ENCODE measurements at places on chromosomes 2 and 18.

DNA sequence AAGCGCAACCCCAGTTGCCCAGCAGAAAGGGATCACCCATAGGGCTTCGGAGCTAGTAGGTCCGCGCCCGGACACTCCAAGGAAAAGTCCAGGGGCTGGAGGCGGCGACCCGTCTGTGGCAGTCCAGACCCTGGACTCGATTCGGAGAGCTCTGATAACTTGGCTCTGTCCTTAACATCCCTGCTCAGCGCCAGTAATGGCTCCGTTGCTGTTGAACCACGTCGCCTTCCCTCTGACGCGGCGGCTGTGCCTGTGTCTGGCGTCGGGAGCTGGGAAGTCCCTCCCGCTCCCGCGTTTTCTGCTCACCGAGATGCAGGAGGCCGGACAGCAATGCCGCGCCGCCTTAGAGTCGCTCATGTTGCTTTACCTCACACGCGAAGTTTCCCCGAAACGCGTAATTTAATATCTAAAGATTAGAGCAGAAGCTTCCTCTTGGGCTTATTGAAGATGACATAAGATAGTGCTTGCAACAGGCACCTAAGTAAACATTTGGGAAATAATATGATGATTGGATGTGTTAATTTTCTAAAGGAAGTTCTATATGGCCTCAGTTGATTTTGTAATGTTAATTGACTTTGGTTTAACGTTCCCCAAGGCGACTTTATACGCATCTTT, 1.3 kb upstream of the ZBTB14 start:
- peak; percentile 60 for DNase-seq

DNA sequence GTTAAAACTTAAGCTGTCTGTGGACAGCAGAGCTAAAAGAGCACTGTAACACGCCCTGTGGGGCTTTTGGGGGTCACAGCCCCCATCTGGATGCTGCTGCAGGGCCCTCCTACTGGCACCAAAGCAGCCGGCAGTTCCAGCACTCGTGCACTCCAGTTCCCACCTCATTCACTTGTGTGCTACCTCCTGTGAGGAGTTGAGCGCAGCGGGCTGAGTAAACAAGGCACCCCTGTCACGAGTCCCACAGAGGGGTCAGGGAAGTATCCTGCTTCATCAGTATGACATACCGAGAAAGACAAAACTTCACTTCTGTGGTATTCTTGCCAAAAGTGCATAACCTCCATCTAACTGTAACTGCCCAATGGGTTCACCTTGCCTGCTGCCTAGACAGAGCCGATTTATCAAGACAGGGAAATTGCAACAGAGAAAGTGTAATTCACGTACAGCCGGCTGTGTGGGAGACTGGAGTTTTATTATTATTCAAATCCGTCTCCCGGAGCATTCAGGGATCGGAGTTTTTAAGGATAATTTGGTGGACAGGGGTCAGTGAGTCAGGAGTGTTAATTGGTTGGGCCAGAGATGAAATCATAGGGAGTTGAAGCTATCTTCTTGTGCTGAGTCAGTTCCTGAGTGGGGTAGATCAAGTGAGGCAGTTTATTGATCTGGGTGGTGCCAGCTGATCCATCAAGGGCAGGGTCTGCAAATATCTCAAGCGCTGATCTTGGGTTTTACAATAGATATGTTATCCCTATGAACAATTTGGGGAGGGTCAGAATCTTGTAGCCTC, 41.6 kb downstream of the TMEM17 start:
- DNase-seq: no peak

- DNase-seq: no peak
Observed at GRCh38 chr2:217839073-217839749, 163.6 kb downstream of the TNS1 start.

DNA sequence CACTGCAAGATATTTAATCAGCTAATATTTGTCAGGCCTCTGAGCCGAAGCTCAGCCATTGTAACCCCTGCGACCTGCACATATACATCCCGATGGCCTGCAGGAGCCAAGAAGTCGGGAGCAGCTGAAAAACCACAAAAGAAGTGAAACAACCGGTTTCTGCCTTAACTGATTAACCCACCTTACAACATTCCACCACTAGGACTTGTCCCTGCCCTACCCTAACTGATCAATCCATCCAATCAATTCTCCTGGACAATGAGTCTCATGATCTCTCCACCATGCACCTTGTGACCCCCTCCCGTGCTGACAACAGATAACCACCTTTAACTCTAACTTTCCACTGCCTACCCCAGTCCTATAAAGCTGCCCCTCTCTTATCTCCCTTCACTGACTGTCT, 945.4 kb upstream of the GYPC start:
- DNase-seq: no peak

GRCh38 chr18:6207941-6208340, 206.8 kb downstream of the L3MBTL4 start:
- DNase-seq: no peak

- DNase-seq: no peak
Observed at GRCh38 chr2:61173116-61173515, 11.1 kb downstream of the C2orf74 start.

DNA sequence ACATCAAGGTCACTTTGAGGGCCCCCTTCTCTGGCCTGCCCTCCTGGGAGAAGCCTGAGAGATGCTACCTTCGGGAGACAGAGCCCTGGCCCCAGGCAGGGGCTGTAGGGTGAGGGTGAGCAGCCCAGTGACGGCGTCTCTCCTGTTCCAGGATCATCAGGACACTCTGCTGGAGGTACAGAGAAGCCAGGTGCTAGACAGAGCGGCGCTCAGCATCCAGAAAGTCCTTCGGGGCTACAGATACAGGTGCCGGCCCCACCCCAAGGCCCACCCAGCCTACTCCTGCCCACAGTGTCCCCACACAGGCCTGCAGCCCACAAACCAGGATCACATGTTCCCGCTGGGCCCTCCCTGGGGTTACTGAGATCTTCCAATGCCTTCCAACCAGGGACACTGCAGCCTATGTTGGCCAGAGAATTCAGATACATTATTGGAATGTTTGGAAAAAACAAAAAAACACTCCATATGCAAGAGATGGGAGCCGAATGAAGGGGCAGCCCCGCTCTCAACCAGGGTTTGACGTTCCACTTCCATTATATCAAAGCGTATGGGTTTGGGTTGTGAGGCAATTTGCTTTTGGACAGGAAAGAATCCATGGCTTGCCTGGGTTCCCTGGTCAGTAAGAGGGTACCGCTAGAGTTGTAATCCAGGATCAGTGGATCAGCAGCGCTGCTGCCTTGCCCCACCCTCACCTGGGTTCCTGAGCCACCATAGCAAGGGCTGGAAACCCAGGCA, 49.5 kb upstream of the GPR17 start:
- DNase-seq: no peak

GRCh38 chr2:237254369-237254861, 159.5 kb downstream of the COL6A3 start:
- DNase-seq: no peak

GRCh38 chr2:109260886-109261700, 132.1 kb downstream of the SH3RF3 start:
- no peak for DNase-seq

- DNase-seq: no peak
Observed at GRCh38 chr2:190838492-190838910, 42.1 kb upstream of the GLS start.

DNA sequence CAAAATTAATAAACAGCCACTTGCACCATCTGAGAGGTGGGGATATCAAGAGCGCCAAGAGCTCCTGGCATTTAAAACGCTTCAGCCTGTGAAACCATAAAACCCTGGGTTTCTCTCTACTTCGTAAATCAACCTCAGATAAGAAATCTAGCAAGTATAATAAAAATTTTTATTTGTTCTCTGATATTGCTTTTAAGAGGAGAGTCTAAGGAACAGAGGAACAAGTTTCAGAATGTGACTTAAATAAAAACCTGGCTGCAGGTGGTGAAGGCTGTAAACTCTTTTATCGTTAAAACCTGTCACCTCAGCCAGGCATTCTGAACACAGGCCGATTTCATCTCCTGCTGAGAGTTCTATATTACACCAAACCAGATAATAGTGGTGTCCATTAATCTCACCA, 9.9 kb downstream of the DYTN start:
- DNase-seq: no peak

GRCh38 chr2:196263181-196263747, 91.9 kb upstream of the STK17B start:
- DNase-seq: no peak

DNA sequence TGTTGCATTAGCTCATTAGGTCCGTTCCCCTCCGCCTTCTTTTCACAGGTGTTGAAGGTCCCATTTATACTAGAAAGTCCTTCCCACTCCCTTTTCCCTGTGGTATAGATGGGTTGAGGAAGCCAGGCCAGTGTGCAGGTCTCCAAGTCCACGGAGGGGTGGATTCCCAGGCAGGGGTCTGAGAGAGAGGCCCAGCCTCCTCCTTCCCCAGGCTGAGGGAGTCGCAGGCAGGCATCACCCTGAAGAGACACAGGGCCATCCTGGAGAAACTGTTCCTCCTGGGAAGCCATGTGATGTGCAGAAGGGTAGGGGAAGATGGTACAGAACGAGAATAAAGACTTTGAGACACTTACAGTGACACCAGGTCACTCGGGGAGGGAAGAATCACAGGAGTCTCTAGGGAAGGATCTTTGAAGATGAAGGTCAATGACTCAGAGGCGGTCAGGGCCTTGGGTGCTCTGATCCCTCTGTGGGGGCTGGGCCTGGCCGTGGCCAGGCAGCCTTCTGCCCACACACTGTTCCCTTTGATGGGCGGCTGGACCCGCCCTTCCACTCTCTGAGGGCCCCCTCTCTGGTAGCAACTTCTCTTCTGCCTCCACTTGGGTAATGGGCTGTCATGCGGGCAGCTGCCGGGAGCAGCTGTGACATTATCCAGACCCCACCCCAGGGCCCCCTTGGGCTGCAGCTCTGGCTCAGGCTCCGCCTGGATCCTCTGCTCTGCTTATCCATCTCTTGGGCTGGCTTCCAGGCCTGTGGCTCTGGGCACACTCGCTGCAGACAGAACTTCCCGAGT, 45.1 kb downstream of the RHOB start:
- no peak for DNase-seq

DNA sequence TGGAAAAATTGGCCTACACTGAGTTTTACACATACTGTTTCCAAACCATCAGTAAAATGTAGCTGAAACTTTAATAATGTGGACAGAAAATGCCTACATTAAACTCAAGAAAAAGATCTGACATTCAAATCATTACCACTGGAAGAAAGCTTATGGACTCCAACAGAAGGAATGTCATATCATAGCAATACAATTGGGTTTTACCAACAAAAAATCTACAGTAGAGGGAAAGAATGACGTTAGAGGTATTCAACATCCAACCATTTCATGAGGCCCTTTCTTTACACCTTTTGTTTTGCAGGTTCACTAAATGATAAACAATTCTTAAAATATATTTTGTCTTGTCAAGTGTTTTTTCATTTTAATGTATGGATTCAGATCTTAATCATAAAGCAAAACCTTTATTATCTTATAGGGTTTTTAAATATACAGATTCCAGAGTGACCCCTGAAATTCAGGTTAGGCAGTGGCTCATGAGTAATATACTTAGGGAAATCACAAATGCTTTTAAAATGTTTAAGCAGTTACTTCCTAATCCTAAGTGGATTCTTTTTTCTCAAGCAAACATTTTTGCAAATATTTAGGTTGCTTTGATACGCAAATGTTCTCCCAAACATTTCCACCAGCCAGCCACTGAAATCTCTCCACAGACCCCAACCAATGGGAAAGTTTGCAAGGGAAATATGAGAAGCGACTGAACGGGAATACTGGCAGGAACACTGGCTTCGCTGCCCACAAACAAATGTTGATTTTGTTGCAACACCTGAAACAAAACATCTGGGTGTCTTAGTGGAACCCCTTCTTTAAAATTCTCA, 168.7 kb downstream of the TCF4 start:
- no peak for DNase-seq

DNA sequence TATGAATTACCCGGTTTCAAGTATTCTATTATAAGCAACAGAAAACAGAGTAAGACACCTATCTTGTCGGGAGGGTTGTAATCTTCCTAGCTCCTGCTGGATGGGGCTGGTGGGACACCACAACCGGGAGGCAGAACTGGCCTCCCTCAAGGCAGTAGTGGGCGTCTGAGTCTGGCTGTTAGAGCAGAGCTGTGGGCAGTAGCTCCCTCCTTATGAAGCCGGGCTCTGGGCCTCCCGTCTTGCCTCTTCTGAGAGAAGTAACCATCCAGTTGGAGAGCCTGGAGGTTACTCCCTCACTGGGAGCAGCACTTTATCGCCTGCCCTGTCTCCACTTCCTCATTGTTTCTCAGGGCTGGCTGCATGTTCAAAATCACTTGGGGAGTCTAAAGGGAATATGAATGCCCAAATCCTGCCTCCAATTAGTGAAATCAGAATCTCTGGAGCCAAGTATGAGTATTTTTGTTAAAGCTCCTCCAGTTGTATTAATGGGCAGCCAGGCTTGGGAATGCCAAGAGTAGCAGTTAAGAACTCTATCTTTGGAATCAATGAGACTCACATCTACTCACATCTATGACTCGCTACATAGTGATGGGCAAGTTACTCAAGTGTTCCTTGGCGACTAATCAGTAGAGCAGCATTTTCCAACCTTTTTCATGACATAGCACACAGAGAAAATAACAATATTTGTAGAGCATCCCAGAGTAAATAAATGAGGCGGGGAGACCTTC, 27.3 kb upstream of the NRP2 start:
- no peak for DNase-seq

- DNase-seq: no peak
Observed at GRCh38 chr2:18156002-18156401, 277.5 kb downstream of the KCNS3 start.

DNA sequence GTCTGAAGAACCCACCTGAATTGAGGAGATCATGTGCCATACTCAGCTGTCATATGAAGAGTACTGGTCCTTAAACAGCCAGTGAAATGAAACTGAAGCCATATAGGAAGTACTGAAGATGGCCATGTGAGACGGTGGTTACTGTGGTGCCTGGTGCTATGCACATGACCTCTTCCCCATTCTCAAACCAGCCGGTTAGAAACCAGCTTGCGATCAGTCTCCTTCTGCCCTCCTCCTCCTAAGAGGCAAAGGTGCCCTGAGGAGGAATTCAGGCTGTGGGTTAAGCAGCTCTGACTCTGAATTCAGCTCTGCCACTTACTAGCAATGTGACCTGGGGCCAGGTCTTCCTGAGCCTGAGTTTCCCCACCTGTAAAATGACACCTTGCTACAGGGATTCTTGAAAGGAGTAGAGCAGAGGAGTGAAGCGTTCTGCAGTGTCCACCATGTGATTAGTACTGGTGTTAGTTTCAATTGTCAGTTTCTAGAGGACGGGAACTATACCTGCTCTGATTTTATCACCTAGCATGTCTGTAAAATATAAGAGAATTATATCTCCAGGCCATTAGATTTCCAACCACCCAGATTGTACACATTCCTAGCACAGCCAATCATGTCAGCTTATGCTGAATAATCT, 5.1 kb downstream of the FECH start:
- DNase-seq: no peak

DNA sequence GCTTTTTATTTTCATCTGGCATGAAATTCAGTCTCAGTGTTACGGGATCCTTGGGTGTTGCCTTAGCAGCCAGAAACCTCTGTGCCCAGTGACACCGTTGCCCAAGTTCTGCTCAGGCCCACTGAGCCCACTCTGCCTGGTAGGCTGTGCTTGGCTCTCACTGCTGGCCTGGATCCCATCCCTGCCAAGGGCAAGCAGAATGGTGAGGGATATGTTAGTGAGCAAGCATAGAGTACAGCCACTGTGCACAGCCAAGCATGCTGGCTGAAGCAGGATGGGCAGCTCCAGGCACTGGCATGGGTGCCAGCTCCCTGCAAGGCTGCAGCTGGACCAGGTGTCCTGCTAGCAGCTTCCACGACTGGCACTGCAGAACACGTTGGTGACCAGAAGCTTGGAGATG, 194.7 kb upstream of the TFPI start:
- no peak for DNase-seq

- DNase-seq: no peak
Observed at GRCh38 chr18:23503963-23504344, 643 bp downstream of the RMC1 start.
